Endothelial cell of umbilical vein (primary cell): ENCODE measurements at places on chromosomes 12 and 14.

- H3K27me3 ChIP-seq, result no peaks in the 10 kb centered on the region
- H3K4me1 ChIP-seq, result no peaks in the 10 kb centered on the region
- H3K27ac ChIP-seq, result no peak overlapping the region
- H3K4me3 ChIP-seq, result no peak overlapping the region
- no peaks in the 10 kb centered on the region for H3K36me3 ChIP-seq
These were observed 17.1 kb downstream of the LRFN5 start for GRCh38 chr14:41623736-41624135.

DNA sequence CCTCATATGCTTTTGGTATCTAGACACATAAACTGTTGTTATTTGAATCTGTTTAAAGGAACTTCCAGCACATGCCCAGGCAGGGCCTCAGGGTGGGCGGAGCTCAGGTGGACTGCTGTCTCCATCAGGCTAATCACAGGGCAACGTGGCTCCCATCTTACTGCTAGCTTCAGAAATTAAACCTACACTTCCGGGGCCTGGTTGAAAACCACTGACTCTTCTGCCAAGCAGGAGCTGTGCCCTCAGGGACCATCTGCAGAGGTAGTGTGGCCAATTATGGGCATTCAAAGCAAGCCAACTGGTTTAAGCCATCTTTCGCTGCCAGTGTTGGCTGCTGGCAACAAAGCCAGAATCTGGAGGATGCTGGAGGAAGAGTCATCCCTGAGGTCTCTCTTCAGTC is 97.5 kb downstream of the TMX1 start:
- no peak overlapping the region for H3K4me3 ChIP-seq
- no peak overlapping the region for H3K27ac ChIP-seq
- no peak for DNase-seq
- peaks cover 13% of the 10 kb centered on the region for H3K4me1 ChIP-seq
- no peaks in the 10 kb centered on the region for H3K27me3 ChIP-seq

- H3K27me3 ChIP-seq, result no peaks in the 10 kb centered on the region
- H3K27ac ChIP-seq, result no peak overlapping the region
- peaks cover 21% of the 10 kb centered on the region for H3K4me1 ChIP-seq
- DNase-seq, result no peak
- no peak overlapping the region for H3K4me3 ChIP-seq
These were observed 154.5 kb downstream of the SEC23A start for GRCh38 chr14:38948576-38948975.

DNA sequence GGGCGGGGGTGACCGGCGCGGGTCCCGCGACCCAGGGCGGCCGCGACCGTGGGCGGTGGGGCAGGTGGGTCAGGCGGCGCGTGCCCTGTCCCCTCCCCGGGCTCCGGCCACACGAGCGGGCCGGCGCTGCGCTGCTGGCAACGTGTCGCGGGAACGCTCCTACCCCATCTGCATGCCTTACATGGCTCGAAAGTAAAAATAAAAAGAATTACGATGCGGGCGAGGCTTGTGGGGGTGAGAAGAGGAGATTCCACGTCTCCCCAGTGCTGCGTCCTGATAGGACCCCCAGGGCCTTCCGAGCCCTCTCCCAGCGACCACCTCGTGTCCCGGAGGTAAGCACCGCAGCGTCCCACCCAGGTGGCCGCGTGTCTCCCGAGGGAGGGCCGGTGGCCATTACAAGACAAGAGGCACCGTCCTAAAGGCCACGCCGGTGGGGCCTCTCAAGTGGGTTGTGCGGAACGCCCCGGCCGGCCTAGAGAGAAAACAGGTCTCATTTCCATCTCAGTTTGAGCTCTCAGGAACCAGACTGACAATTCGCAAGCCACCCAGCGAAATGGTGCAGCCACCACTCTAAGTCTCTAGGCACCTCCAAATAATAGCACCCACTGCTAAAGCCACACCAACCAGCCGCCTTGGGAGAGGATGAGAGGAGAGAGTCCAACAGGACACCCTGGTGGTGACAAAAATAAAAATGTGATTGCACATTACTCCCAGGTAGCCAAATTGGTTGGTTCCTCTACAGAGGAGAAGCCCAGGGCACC is 612 bp upstream of the FOXN3 start:
- peak; percentile 49 for DNase-seq
- H3K27ac ChIP-seq, result peak overlapping the region; percentile 39
- H3K4me1 ChIP-seq, result peaks cover 6% of the 10 kb centered on the region

DNA sequence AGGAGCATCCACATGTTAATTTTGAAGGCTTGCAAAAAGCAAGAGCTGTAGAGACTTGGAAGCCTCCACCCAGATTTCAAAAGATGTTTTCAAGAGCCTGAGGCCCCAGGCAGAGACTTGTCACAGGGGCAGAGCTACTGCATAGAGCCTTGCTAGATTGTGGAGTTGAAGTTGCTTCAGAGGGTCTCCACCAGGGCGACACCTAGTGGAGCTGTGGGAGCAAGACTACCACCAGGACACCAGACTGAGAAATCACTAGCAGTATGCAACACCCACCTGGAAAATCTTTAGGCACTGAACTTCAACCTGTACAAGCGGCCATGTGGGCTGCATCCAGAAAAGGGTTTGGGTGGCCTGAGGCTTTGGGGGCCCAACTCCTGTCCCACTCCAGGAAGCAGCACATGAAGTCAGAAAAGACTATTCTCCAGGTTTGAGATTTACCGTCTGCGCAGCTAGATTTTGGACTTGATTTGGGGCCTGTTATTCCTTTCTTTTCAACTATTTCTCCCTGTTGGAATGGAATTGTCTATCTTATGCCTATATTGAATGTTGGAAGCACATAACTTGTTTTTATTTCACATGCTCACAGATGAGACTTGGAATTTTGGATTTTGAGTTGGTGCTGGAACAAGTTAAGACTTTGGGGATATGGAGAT is 508.6 kb downstream of the FLRT2 start:
- no peak overlapping the region for H3K4me3 ChIP-seq
- H3K36me3 ChIP-seq, result no peaks in the 10 kb centered on the region
- H3K27ac ChIP-seq, result no peak overlapping the region
- DNase-seq, result peak; percentile 46
- H3K27me3 ChIP-seq, result no peaks in the 10 kb centered on the region
- H3K4me1 ChIP-seq, result no peaks in the 10 kb centered on the region

DNA sequence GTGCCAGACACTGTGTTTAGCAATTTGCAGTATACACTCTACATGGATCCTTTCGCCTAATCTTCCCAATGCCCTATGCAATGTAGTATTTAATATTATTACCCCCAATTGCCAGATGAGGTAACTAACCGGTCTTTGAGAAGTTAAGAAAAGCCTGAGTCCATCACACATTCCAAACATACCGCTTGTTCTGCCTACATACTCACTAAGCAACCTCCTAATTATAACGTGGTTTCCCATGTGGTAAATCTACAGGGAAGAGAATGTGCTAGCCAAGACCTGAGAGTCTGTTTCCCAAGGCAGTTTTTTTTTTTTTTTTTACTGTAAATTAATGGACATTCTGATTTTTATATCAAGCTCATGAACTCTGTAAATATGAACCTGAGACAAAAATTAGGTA is 37.2 kb downstream of the ATP2B1 start:
- no peaks in the 10 kb centered on the region for H3K4me1 ChIP-seq
- H3K4me3 ChIP-seq, result no peak overlapping the region
- no peaks in the 10 kb centered on the region for H3K27me3 ChIP-seq
- no peaks in the 10 kb centered on the region for H3K36me3 ChIP-seq
- no peak for DNase-seq

- no peaks in the 10 kb centered on the region for H3K36me3 ChIP-seq
- H3K4me3 ChIP-seq, result no peak within 1 kb of the TSS
- no peak for DNase-seq
- H3K4me1 ChIP-seq, result peaks cover 12% of the 10 kb centered on the region
- no peak within 1 kb of the TSS for H3K27ac ChIP-seq
These were observed at the start of gene ARHGAP9 for GRCh38 chr12:57479376-57480115. Gene ARHGAP9 (minus strand): TSS chr12:57479866. CDS start chr12:57479406, 460 bp downstream.
